ENCODE measurements at places on chromosomes 7 and 10.

DNA sequence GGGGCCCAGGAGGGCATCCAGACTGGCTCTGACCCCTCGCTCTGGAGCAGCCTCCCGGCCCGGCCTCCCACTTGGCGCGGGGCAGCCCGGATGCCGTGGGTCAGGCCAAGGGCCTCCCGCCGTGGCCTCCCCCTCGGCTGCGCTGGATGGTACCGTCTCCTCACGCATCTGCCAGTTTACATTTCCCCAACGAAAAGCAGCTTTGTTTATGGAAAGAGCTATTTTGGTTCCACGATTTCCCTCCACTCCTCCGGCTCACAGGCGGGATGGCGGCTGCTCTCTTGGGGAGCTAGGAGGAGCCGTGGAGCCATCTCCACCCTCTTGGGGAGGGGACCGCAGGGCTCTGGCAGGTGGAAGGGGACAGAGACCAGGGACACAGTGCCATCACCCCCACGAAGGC lies 93.2 kb upstream of the MYL10 start:
- DNase-seq: no peak

DNA sequence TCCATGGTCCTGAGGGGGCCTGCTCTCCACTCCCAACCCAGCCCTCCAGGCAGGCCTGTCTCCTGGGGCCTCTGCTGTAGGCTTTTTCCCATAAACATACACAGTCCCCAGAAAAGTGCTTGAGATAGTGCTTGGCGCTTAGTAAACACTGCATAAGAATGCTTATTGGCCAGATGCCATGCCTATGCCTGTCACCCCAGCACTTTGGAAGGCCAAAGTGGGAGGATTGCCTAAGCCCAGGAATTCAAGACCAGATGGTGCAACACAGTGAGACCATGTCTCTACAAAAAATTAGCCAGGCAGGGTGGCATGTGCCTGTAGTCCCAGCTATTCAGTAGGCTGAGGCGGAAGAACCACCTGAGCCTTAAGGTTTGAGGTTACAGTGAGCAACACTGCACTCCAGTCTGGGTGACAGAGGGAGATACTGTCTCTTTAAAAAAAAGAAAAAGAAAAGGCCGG lies 24.6 kb upstream of the ASL start:
- peak; percentile 90 for DNase-seq

DNA sequence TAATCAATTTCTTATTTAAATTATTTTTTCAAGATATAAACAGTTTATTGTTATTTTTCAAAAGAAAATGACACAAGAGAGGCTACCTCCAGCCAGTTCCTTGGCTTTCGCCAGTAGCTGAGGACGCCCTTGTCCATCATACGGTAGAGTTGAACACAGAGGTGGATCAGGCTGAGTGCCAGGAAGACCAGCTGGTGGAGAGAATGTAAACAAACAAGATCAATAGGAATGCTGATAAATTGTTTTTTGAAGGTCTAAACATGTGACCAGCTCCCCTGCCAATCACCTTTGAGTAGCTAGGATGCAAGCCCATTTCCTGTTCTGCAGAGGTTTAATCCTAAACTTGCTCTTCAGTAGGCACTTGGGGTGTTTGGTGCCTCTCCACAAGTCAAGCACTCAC lies 138.9 kb downstream of the PKD1L1 start:
- no peak for DNase-seq

DNA sequence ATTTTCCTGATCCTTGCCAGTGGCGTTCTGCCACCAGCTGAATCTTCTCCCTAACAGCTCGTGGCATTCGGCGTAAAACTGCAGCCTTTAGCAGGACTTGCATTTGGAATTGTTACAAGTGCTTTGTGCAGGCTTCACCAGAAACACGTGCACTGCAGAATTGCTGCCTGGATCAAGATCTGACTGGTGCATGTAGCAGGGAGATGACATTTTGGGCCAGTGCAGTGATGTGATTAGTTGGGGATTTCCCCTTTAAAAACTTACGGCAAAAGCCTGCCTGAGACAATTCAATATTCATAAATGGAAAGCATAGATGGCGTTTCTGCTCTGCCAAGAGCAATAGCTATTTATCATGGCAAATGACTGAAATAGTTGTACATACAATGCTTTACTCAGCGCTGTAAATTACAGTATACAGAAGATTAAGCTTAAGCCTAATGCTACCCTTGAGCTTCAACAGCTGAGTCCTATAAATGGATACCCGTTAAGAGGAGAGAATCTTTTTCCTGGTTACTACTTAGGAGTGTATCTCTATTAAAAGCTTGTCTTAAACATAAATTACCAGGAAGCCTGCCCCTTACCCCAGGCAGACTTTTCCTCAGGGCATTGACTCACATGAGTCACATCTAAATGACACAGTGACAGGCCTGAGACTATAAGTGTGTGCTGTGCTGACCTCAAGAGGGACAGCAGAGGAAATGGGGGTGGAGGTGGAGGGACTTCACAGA lies 106.3 kb downstream of the ATXN7L1 start:
- no peak for DNase-seq

- DNase-seq: no peak
These were observed 15.4 kb upstream of the FZD9 start for GRCh38 chr7:73418113-73418703.

- no peak for DNase-seq
These were observed 255.1 kb downstream of the CCSER2 start for GRCh38 chr10:84583501-84583900.

GRCh38 chr7:28192786-28193585 lies 12.4 kb upstream of the JAZF1 start:
- DNase-seq: peak; percentile 62

DNA sequence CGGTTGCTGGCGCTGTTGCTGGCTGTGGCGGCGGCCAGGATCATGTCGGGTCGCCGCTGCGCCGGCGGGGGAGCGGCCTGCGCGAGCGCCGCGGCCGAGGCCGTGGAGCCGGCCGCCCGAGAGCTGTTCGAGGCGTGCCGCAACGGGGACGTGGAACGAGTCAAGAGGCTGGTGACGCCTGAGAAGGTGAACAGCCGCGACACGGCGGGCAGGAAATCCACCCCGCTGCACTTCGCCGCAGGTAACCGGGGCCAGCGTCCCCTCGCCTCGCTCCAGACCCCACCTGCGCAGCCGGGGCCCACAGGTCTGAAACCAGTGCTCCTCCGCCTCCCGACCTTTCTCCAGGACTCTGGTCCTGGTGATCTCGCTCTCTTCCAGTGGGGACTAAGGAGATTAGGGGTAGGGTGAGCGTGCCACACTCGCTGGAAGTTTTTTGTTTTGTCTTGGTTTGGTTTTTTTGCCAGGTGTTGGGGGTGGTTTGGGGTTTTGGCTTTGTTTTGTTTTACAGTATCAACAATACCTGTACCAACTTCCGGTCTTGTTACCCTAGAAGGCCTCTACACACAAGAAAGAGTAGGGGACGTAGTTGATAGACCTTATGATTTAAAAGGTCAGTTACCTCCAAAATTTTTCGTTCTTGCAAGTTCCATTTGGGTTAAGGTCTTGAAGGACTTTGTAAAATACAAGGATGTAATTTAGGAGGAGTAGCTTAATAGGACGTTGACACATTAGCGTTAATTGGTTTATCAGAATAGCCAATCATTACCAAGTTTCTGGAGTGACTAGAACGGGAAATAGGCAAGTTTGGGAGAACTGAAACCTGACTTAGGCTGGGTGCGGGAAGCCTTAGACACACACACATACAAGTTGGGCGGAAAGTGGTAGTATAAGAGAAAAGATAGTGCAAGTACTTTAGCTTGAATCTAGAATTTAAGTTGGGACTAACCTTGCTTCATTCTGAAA lies 704 bp downstream of the TNKS2 start:
- DNase-seq: no peak

- DNase-seq: no peak
These were observed 638 bp downstream of the IQCE start for GRCh38 chr7:2559283-2559950.

GRCh38 chr10:133060881-133061280 lies 26.8 kb upstream of the ADGRA1 start:
- DNase-seq: no peak

GRCh38 chr10:102341038-102341688 lies 54.3 kb upstream of the NFKB2 start:
- DNase-seq: no peak

- DNase-seq: no peak
These were observed 114.3 kb upstream of the ARID5B start for GRCh38 chr10:61787170-61787569.

GRCh38 chr10:75836064-75836463 lies 404.6 kb downstream of the LRMDA start:
- no peak for DNase-seq

- DNase-seq: peak; percentile 11
These were observed 11.2 kb downstream of the KPNA7 start for GRCh38 chr7:99196536-99197258.

GRCh38 chr7:44671069-44671468 lies 64.6 kb downstream of the OGDH start:
- DNase-seq: no peak

DNA sequence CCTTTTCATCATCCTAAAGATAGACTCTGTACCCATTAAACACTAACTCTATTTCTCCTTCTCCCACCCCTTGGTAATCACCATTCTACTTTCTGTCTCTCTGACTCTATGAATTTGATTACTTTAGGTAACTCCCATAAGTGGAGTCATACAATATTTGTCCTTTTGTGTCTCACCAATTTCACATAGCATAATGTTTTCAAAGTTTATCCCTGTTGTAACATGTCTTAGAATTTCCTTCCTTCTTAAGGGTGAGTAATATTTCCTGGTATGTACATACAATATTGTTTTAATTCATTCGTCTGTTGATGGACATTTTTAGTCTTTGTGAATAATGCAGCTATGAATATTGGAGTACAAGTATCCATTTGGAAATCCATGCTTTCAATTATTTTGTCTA lies 50.9 kb upstream of the CDCA7L start:
- DNase-seq: no peak

DNA sequence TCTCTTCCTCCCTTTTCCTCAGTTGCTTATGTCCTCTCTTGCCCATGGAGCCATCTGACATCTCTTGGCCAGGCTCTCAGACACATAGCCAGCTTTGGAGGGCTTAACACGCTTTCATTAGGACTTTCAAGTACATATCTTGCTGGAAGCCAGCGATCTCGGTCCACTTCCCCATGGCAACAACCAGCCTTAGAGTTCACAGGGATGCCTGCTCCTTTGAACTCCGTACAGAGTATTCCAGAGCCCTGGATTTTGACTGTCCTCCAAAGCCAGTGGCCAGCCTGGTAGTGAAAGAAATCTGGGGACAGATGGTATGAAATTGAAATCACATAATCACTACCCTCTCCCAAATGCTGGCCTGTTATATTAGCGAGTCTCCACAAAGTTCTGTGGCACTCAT lies 370.5 kb upstream of the NPVF start:
- DNase-seq: no peak

GRCh38 chr10:132139526-132139925 lies 47.2 kb upstream of the DPYSL4 start:
- DNase-seq: no peak

- no peak for DNase-seq
These were observed 195.2 kb upstream of the C7orf33 start for GRCh38 chr7:148395352-148395811.

- DNase-seq: no peak
These were observed 56.7 kb downstream of the TCERG1L start for GRCh38 chr10:131254859-131255252.

DNA sequence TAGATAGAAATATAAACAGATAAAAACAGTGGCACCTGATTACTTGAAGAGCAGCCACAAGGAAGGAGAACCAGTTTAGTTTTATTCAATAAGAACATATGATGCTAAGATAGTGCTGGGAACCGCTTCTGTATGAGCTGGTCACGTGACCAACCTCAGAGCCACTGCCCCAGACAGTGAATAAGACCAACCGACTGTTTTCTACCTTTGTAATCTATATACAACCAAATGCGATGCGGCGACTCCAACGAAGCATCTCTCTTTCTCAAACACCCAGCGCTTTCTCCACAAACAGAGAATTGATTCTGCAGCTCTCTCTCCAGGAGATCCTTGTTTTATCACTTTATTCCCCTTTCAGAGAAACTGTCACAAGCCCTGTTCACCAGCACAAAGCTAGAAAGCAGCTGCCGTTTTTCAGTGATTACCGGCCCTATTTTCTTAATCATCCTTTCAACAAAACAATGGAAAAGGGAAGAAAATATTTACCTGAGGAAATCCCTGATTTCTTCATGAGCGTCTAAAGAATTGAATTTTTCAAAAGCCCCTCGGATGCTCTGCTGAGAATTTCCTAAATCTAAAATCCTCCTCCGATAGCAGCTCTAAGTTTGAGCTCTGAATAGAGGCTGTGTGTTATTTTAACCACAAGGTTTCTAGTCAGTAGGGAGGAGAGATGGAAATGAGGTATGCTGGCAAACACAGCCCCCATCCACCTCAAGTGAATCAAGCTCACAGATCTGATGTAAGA lies 55.7 kb upstream of the JCAD start:
- DNase-seq: no peak

DNA sequence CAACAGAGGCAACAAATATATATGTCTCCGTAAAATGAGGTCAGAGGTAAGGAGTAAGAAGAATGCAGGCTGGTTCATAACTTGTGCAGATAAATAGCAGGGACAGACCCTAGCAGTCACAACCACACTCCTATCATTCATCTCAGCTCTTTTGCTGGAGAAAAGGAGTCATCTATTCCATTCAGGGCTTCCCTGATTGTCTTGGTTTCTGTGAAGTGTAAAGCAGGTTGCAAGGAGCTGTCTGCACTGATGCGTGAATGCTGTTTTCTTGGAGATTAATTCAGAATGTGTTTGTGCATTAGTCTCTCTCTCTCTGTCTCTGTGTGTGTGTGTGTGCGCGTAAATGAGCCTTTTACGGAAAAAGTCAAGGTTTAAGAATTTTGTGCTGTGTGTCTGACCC lies 643.3 kb upstream of the SORCS1 start:
- DNase-seq: no peak

DNA sequence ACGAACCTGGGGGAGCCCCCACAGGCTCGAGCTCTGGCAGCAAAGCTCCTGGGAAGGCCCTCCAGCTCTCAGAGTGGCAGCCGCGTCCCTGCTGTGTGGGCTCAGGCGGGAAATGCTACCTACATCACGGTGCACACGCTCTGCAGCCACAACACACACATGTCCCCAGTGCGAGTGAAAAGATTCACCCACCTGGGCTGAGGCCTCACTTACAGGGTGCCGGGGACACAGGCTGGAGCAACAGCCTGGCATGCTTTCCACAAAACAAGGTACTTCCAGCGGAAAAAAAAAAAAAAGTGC lies 410.4 kb upstream of the FOXK1 start:
- DNase-seq: no peak

- DNase-seq: no peak
These were observed 134.9 kb upstream of the SAMD8 start for GRCh38 chr10:74976565-74976964.

DNA sequence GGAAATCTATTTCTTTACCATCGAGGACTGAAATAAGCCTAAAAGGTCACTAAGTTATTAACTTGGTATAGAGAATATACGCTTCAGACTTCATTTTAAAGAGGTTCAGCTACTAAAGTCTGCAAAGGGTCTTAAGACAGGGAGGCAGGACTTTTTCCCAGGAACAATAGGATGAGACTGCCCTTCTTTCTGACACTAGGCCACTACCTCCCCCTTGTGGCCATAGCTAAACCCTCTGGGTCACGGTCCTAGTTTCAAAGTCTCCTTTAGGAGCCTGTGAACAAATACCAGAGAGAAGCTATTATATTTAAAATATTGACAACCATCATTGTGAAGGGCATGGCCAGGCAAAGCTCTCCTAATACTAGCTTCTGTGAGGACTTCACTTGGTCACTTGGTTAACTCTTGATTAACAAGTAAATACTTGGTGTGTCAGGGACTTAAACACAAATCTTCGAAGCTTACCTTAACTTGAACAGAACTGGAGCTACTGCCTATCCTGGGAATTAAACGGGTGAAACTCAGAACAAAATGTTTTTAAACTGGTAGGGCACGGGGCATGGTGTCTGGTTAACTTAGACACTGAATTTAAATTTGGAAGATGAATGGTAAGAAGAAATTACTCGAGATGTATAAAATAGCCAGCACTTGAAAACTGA lies 75.6 kb downstream of the CCDC6 start:
- no peak for DNase-seq

Measured in AG09319 (cell line).